ENCODE measurements at places on chromosomes 3 and 15. TPM values are rescaled to one million over a fixed set of nuclear protein-coding genes. Genes with fewer than 3 reads are reported as not detected.

DNA sequence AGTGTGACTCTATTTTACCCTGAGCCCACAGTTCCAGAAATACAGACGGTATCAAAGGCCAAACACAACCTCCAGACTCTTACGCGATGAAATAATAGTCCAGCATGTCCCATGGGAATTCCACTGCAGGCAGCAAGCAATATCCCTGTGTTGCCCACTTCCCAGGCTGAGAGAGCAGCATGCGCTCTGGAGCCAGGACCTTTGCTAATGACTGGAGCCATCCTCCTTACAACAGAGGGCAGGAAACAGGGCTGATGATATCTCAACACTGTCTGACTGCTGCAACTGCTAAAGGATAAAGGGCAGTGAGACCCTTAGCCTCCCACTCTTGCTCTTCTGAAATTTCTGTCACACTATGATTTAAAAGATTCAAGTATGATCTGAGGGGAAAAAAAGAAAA is 34.8 kb downstream of the MCF2L2 start:
- no peak overlapping the region for H3K27ac ChIP-seq
- no peak overlapping the region for H3K4me3 ChIP-seq
- H3K36me3 ChIP-seq: no peaks in the 10 kb centered on the region
- no peak for DNase-seq
- H3K27me3 ChIP-seq: no peaks in the 10 kb centered on the region

DNA sequence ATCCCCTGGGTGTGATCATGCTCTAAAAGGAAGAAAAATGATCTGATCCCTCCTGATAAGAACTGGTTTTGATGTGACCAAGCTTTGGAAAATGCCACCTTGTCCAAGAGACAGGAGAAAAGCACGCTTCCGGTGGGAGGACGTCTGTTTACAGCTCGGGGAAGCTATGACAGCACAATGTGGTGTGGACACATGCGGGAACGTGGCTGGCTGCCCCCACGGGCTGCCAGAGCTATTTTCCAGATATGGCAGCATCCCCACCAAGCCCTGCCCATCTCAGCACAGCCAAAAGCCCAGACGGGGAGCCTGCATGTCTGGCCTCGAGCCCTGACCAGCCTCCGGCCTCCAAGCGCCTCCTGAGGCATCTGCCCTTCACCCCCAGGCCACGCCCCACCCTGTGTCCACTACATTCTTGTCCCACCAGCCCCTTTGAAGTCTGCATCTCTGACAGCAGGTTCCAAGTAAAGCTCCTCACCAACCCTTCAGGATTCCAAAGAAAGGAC is 63.2 kb upstream of the HRH1 start:
- H3K4me3 ChIP-seq: no peak overlapping the region
- no peak for DNase-seq
- peaks cover 4% of the 10 kb centered on the region for H3K27me3 ChIP-seq
- H3K27ac ChIP-seq: no peak overlapping the region

DNA sequence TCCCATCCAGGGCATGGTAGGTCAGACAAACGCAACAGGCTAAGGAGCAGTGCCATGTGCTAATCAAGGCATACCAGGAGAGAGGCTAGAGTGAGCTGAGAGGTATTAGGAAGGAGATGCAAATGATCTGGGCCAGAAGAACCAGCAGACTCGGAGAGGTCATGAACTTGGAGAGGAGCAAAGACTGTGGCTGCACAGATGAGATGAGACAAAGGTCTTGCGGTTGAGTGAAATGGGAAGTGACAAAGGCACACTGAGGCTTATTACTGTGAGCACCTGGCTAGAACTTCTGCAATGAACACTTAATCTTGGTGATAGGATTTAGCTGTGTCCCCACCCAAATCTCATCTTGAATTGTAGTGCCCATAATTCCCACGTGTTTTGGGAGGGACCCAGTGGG is 380.2 kb downstream of the ULK4 start:
- no peak for DNase-seq
- H3K4me1 ChIP-seq: no peaks in the 10 kb centered on the region
- H3K4me3 ChIP-seq: no peak overlapping the region
- H3K36me3 ChIP-seq: no peaks in the 10 kb centered on the region
- H3K27me3 ChIP-seq: no peaks in the 10 kb centered on the region

- no peaks in the 10 kb centered on the region for H3K36me3 ChIP-seq
- peaks cover 1% of the 10 kb centered on the region for H3K27me3 ChIP-seq
- H3K4me3 ChIP-seq: no peak overlapping the region
These were observed 63.3 kb upstream of the RGMA start for GRCh38 chr15:93152360-93152759.

DNA sequence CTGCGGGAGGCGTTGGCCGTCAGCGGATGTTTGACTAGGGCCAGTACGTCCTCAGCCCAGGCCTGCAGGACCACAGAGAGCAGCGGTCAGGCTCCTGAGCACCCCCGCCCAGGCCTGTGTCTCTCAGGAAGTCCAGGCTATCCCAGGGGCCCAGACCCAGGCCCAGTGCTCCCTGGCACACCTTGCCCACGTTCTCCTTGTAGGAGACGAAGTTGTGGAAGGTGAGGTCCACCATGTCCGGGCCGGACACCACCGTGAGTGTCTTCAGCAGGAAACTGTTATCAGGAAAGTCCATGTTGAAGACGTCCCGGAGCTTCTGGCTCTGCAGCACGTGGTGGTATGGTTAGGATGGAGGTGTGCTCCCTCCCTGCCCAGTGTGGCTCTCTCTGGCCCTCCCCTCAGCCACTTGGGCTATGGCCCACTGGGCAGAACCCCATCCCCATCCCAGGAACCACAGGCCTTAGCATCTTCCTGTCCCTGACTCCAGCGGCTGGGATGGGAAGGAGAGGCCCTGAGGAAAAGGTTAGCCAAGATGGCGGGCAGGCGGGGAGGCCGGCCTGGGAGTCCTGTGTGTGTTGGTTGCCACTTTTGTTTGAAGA is 5.3 kb downstream of the PLCB2 start:
- no peaks in the 10 kb centered on the region for H3K27me3 ChIP-seq
- peaks cover 42% of the 10 kb centered on the region for H3K36me3 ChIP-seq
- no peak for DNase-seq

- H3K27me3 ChIP-seq: no peaks in the 10 kb centered on the region
- H3K4me3 ChIP-seq: no peak overlapping the region
- no peaks in the 10 kb centered on the region for H3K36me3 ChIP-seq
- no peak for DNase-seq
These were observed 581.7 kb upstream of the CFAP20DC start for GRCh38 chr3:59631482-59631881.

DNA sequence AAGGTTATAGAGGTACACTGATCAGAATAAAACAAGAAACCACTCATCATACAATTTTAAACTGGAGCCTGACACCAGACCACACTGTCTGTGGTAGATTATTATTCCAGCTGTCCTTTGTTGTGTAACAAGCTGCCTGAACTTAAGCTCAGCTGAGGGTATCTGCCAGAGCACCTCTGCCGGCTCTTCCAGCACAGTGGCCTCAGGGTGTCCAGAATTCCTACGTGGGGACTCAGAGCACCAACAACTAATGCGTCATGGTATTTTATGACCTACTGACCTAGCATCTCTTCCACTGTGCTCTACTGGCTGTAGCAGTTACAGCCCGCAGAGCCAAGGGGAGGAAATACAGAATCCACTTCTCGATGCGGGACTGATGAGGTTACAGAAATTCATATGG is 15.6 kb upstream of the RAF1 start:
- H3K36me3 ChIP-seq: no peaks in the 10 kb centered on the region
- peaks cover 9% of the 10 kb centered on the region for H3K4me1 ChIP-seq
- no peak overlapping the region for H3K4me3 ChIP-seq
- no peak overlapping the region for H3K27ac ChIP-seq
- H3K27me3 ChIP-seq: no peaks in the 10 kb centered on the region

KBTBD13 gene
- total RNA-seq: not detected

LRRIQ4 gene
- 0.18 TPM for total RNA-seq

CEMIP gene
- total RNA-seq: not detected

CELSR3 gene
- total RNA-seq: 17.8 TPM
